ENCODE measurements at places on chromosomes 3 and 15.

- no peak for DNase-seq
Observed at GRCh38 chr3:129557548-129557894, 14.5 kb downstream of the H1-8 start.

GRCh38 chr3:71392251-71392650, 191.3 kb downstream of the FOXP1 start:
- no peak for DNase-seq

- DNase-seq: no peak
Observed at GRCh38 chr3:71515636-71516365, 67.7 kb downstream of the FOXP1 start.

- no peak for DNase-seq
Observed at GRCh38 chr15:54424171-54424570, 445.9 kb downstream of the UNC13C start.

DNA sequence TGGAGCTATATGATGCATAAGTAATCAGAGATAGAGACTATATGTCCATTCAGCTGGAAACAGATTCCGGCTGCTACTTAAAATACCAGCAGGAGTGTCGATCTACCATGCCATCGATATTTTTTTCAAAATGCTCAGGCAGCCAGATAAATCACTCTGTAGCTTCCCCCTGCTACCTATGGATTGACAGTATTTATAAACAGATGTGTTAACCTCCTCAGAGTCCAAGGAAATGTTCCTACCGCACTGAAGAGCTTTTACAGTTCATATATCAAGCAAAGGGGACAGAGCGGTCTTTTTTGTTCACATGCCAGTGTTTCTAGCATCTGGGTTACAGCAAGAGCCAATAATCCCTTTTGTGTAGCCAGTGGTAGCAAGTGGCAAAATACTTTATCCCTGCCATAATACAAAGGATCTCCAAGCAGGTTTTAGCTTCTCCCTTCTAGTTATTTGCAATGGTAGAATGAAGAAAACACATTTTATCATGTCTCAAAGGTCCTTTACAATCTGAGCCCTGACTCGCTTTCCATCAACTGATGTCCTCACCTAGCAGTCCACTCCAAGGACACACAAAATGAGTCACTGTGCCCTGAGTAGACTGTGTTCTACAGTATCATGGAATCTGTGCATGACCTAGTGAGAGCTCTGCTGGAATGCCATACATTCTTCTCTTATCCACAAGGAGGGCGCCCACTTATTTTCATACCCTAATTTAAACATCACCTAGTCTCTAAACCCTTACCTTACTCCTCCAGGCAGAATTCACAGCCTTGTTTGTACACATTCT, 507.0 kb downstream of the TBL1XR1 start:
- DNase-seq: no peak

DNA sequence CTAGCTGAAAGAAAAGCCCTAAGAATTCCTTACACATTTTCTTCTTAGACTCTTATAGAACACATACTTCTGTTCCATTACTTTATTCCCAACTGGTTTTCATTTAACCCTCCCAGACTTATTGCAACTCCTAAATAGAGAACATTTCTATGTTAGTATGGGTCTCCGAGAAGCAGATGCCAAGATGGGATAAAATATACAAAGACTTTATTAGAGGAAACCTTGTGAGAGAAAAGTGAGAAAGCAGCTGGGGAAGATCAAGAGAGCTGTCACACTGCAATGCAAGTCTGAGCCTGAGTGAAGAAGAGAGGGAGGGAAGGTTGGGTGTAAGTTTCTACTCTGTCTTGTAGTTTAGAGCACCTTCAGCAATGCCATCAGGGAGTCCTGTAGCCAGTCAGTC, 979.3 kb downstream of the IGSF11 start:
- no peak for DNase-seq

DNA sequence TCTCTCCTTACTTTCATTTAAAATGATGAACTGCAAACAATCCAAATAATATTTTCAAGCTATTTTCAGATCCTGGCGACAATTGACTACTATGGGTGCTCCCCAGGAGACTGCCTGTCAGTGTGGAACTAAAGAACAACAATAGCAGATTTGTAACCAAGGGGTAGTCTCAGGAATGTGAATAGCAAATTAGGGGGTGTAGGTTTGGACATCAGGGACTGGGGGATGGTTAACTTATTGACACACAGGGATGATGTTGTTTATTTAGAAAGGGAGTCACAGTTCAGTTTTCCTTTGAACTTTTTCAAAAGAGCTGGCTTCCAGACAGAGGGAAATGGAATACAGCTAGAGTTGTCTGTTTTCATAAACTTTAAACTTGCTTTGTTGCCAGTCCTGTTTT, 229.8 kb downstream of the LRTM1 start:
- DNase-seq: no peak

- DNase-seq: no peak
Observed at GRCh38 chr3:35663471-35663870, 24.1 kb downstream of the ARPP21 start.

GRCh38 chr3:32240159-32240545, 1.7 kb downstream of the CMTM8 start:
- no peak for DNase-seq

DNA sequence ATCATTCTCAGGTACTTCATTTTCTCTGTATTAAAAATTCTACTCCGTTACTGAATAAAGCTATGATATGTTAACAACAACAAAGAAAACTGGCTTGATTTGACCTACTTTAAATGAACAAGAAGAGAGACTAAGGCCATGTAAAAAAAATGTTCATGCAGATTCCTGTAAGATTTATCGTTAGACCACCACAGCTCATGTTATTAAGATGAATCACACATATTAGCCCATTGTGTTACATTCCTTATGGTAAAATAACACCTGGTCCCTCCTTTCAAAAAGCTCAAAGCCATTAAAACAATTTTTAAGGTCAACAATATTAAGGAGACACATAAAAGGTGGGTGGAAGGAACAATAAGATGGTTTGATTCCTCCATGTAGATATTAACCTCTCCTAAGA, 6.3 kb downstream of the THOC7 start:
- DNase-seq: no peak

- DNase-seq: no peak
Observed at GRCh38 chr3:72446218-72447058, 401.8 kb downstream of the SHQ1 start.

DNA sequence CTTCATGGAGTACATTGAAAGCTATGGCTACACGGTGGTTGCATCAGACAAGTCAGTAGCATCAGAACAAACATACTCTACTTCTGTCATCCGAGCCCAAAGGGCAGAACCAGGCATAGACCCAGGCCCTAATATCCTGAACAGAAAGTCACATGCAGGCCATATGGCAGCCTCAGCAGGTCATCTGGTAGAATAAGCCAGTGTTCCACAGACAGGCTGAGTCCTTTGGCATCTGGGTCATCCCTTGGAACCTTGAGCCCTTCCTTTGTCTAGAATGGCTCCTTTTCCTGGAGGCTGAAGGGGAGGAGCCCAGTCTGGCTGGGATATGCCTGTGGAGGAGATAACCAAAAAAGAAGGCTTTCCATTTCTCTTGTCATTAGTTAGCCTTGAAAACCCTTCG, 29.2 kb downstream of the SEMA6D start:
- DNase-seq: no peak

- no peak for DNase-seq
Observed at GRCh38 chr15:68031404-68031803, 22.7 kb upstream of the PIAS1 start.

GRCh38 chr15:98730860-98731711, 82.7 kb downstream of the IGF1R start:
- no peak for DNase-seq

- no peak for DNase-seq
Observed at GRCh38 chr15:40739047-40739446, 16.0 kb downstream of the RMDN3 start.

GRCh38 chr3:41467481-41467880, 268.2 kb downstream of the CTNNB1 start:
- no peak for DNase-seq

DNA sequence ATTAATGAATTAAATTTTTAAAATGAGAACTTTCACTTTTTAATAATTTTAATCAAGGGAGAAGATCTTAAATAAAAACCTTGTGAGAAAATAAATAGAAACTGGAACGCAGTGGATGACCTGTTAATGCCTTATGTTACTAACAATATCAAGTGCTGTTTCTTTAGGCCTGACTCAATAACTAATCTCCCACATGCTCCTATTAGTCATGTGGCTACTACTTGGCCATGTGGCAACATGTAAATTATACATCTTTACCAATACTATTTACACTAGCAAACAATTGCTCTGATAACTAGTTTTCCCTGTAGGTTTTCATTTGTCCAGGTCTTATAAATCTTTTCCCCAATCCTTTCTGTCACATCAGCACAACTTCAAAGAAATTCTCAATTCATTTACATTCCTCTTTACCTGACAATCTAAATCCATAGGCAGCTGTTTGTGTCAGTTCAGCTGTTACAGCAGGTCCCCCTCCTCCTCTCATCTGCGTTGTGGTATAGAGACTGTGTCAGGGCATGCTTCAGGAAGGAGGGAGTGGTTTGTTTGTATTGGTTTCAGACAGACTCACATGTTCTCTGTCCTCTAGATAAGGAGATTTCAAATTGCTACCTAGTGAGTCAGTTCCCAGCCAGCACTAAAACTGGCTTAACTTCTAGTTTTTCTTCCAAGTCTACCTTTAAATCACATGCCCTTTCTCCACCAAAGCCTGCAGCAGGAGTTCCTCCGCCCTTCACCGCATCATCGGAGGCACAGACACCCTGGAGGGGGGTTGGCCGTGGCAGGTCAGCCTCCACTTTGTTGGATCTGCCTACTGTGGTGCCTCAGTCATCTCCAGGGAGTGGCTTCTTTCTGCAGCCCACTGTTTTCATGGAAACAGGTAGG, 11.3 kb upstream of the C3orf52 start:
- DNase-seq: no peak

DNA sequence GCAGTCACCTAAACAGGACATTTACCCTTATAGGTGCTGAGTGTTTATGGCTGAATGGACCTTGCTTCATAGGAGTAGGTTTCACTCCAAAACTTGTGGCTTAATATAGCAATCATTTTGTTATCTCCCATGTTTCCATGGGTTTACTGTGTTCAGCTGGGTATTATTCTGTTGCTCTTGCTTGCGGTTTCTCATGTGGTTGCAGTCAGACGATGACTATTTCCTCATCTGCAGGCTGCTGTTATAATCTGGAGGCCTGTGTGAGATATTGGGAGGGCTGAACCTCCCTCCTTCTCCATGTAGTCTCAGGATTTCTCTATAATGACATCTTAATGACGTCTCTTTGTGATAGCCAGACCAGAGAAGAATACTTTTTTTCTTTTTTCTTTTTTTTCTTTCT, 98.1 kb downstream of the ZPLD1 start:
- no peak for DNase-seq

DNA sequence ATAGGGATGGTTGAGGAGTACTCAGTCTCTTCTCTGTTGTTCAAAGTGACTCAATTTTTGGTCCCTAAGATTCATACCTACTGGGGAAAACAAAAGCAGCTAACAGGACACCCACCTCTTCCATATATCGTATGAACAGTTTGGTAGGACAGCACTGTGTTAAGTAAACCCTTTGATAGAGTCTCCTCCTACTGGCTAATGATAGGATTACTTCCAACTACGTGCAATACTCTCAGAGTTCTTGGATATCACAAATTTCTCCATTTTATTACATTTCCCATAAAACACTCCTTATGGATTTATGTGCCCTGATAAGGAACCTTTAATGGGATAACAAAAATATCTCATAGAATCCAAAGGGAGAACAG, 200.2 kb upstream of the GOLGA6L4 start:
- DNase-seq: no peak

DNA sequence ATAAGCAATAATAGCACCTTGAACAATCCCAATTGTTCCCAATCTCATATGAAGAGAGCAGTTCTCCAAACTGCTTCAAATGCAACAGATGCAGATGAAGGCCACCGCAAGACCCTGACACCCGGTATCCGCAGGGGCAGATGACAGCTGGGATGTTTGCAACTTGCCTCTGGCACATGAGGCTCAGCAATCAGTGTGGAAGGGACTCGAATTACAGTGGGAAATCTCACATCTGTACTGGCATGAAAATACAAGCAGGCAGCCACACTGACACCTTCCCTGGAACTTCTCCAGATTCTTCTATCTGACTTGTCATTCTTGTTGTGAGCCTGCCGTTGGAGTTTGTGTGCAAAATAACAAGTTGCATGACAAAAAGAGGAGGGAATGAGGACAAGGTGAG, 68.8 kb downstream of the WDR76 start:
- DNase-seq: no peak

DNA sequence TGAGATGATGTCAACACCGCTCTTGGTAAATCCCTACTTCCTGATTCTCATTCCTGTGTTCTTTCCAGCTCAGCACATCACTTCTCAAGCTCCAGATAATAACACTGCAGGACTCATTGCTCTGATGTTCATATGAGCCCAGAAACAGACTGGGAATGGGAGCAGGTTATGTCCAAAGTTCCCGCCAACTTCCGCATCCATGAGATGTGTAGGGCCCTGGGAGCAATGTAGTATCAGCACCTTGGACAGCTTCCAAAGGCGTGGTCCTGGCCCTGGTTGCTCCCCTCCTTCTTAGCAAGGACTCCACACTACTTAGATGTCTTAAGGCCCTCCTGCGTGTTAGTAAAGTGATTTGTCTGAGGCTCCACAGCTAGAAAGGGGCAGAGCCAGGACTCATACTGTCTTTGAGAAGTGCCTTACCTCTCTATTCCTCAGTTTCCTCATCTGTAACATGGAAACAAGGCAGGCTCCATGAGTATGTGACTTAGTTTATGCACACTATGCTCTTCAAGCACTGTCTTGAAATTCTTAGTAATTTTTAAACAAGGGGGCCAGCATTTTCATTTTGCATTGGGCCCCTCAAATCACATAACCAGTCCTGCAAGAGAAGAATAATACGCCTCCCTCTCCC, 27.9 kb upstream of the SLC6A1 start:
- DNase-seq: no peak

GRCh38 chr15:75043509-75044257, 20.3 kb downstream of the PPCDC start:
- peak; percentile 83 for DNase-seq

DNA sequence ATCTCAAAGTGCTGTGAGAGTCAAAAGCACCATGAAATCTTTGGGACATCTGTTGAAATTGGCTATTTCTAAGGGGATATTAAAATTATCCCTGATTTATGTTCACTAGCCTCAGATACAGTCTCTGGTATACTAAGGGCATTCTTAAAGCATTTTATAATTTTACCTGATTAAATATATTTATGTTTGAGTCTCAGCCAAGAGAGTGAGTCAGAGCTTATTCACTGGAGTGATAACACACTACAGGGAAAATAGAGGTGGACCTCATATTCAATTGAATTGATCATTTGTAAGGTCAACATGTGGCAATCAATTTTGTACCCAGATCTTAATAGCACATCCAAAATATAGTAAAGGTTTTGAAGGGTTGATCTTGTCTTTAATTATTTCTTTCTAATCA, 733.6 kb downstream of the EPHA3 start:
- no peak for DNase-seq

GRCh38 chr3:196138482-196139254, 56.8 kb upstream of the TFRC start:
- no peak for DNase-seq

All from omental fat pad (tissue), 4 donors.